ENCODE measurements at places on chromosomes 6 and 20. TPM values are rescaled to one million over a fixed set of nuclear protein-coding genes. Genes with fewer than 3 reads are reported as not detected.
A peak's percentile ranks its signal among the peaks of the same experiment; 100 is the strongest.

GRCh38 chr6:12845224-12846004, 128.8 kb downstream of the PHACTR1 start:
- no peak for DNase-seq

DNA sequence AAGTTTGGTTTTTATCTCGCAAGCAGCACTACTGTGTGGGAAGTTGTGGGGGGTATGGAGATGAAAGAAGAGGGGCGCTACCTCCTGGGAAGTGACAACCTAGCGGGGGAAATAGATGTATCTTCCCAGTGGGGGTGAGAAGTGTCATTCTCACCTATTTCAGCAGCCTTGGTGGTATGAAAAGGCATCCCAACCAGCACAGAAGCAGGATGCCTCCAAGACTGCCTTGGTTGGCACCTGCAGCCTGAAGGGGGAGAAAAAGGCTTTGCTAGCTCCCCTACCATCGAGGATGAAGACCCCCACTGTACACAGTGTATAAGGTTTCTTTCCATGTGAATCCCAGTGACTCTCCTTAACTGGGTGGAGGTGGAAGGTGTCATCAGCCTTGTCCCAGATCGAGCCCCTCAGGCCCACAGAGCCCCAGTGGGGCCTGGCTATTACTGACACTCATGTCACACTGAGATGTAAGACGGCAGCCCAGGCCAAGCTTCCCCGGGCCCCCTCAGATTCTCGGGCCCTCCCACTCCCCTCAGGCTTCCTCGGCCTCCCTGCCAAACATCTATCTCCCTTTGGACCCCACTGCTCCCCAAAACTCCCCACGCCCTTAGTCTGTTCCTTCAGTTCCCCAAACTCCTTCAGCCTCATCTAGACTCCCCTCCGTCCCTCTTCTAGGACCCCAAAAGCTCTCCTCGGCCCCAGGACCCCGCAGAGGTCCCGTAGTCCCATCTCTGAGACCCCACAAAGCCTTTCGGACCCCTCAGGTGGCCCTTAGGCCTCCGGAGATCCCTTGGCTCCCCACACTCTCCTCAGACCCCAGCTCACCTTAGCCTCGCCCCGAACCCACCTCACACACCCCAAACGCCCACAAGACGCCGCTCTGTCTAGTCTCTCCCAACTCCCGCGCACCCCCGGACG, 688 bp downstream of the COMMD7 start:
- DNase-seq = no peak

DNA sequence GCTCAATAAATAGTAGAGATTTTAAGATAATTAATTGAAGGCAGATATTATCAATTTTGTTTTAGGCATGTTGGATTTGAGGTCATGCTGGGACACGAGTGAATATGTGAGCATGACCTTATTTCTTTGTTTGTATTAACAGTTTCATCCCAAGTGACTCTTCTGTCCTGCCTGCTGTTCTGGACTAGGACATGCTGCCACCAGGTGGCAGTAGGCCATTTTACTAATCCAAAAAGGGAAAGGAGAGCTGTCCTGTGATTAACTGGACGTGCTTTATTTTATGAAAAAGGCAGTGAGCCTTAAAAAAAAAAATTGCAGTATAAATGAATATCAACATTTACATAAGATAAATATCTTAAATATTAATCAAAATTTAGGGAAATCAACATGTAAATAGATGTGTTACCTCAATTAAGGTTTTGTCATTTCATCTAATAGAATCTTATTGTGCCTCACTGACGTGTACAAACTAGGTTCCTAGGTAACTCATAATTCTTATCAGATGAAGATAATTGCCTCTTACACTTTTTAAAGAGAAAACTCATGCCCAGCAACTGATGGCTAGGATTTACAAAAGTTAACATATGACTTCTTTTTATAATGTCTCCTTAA, 49.8 kb downstream of the FRK start:
- DNase-seq = peak; percentile 61

DNA sequence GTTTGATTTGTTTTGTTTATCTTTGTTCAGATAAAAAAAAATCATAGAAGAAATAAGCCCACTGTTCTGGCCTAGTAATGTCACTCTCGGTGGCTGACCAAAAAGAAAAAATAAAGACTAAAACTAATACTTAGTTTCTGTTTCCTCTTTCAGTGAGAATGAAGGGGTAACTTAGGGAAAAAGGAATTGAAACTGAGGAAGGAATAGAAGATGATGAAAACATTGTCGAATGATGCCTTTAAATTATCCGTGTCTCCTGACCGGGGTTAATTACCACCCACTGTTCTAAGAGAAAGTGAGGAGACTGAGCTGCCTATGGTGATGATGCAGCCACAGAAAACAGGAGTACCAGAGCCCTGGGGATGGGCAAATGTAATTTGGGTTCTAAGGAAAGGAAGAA, 73.1 kb downstream of the PTCHD4 start:
- no peak for DNase-seq

The PTCRA gene
- total RNA-seq = not detected

The MAS1 gene
- total RNA-seq = not detected

The PSORS1C2 gene
- not detected for total RNA-seq
